ENCODE measurements at places on chromosomes 6 and 20.
A peak's percentile ranks its signal among the peaks of the same experiment; 100 is the strongest.

- no peak for DNase-seq
Measured at GRCh38 chr20:53498341-53498740, 95.3 kb downstream of the ZNF217 start.

- no peak for DNase-seq
Measured at GRCh38 chr20:63163596-63164483, 52.1 kb downstream of the YTHDF1 start.

- no peak for DNase-seq
Measured at GRCh38 chr20:53824779-53825178, 231.1 kb upstream of the ZNF217 start.

- no peak for DNase-seq
Measured at GRCh38 chr6:105874835-105875626, 211.1 kb upstream of the PRDM1 start.

- no peak for DNase-seq
Measured at GRCh38 chr6:28976677-28977076, 28.4 kb downstream of the ZNF311 start.

GRCh38 chr6:51706086-51706485, 381.3 kb downstream of the PKHD1 start:
- no peak for DNase-seq

GRCh38 chr20:6686171-6686570, 81.3 kb upstream of the BMP2 start:
- peak; percentile 31 for DNase-seq

DNA sequence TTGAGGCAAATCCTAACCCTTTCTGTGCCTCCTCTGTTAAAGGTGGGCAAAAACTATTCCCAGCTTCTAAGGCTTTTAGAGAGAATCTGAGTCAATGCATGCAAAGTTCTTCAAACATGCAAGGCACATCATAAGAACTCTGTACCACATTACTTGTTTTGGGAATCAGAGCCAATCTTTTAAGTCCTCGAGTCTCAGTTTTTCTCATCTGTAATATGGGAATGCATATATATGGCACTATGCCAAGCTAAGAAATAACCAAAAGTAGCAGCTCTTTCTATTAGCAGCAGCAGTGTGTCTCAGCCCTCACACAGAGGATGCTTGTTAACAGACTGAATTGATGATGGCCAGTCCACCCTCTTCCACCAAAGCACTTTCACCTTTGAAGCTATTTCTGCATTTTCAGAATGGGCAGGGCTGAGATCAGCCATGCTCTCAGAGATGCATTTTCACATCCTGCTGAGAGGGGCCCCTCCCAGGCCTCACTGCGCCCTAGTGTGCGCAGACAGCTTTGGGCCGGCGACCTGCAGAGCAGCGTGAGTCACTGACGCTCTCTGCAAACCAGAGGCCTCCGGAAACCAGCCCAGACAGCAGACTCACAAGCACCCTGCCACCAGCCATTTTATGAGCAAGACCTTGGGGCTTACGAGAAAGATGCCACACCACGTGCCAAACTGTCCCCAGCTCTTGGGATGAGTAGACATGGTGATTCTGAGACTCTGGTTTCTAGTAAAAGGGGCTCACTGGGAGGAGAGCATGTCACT, 138.0 kb downstream of the NFATC2 start:
- no peak for DNase-seq

GRCh38 chr6:146594495-146594894, 4.3 kb upstream of the ADGB start:
- DNase-seq = peak; percentile 56

- peak; percentile 80 for DNase-seq
Measured at GRCh38 chr6:16316741-16317251, 78.4 kb downstream of the GMPR start.

DNA sequence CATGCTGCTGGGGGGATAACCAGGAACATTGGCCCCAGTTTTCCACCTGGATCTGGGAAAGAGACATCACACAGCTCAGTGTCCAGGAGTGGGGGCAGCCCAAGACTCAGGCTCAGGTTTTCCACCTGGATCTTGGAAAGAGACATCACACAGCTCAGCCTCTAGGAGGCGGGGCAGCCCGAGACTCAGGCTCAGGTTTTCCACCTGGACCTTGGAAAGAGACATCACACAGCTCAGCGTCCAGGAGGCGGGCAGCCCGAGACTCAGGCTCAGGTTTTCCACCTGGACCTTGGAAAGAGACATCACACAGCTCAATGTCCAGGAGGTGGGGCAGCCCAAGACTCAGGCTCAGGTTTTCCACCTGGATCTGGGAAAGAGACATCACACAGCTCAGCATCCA, 361.6 kb downstream of the THBS2 start:
- DNase-seq = no peak

DNA sequence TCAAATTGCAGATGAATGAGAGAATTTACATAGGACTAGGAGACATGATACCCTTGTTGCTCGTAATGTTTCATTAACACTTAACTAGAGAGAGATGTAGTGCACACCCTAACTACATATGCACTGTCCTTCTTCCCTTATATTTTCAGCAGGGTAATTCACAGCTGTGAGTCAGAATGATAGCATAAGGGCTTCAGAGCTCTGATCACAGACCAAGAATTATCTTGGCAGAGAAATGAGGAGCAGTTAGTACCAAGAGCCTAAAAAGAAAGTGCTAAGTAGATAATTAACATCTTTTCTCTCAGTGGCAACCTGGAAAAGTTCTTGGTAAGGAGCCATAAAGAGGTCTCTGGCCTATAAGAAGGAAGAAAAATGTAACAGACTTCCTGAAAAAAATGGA, 35.8 kb downstream of the GRIK2 start:
- no peak for DNase-seq

GRCh38 chr20:47346172-47346571, 10.3 kb downstream of the ZMYND8 start:
- no peak for DNase-seq

DNA sequence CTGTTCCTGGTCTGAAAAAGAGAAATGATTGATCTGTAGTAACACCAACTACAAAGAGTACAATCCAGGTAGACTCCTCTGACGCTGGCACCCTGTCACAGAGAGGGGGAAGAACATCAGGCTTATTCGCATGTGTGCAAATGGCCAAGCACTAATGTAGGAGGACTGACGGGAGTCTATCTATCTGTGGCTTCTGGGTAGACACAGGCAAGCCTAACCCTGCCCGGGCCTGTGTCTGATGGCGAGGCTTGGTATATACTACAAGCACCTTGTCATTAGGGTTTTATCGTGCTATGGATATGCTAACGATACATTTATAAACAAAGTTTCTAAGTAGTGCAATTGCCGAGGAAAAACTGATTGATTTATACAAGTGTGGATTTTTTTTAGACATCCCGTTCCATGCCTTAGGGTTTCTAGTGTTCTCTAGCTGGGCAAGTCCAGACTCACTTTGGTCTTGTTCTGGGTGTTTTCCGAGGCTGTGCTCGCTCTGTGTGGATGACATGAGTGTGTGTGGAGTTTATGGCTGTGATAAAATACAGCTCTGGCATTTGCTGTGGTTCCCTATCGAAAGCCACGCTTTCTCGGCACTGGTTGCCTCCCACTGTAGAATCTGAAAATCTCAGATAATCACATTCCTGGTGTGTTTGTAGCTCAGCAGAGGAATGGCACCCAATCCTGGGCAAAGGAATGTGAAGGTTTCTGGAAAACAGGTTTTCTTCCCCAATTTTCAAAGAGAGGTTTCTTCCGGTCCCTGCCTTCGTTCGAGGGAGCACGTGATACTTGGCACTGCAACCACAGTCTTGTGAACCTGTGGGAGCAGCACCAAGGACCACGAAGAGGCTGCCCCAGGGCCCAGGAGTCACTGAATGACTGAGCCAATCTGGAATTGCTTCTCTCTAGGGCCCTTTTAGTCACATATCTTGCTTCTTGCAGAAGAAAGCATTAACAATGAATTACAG, 67.5 kb upstream of the EDN1 start:
- DNase-seq = no peak

GRCh38 chr20:61499859-61500554, 247.9 kb downstream of the CDH4 start:
- DNase-seq = no peak

- no peak for DNase-seq
Measured at GRCh38 chr20:32019156-32019510, 8.9 kb downstream of the CCM2L start.

- DNase-seq = peak; percentile 51
Measured at GRCh38 chr20:4161401-4162251, 146.3 kb upstream of the RNF24 start.

DNA sequence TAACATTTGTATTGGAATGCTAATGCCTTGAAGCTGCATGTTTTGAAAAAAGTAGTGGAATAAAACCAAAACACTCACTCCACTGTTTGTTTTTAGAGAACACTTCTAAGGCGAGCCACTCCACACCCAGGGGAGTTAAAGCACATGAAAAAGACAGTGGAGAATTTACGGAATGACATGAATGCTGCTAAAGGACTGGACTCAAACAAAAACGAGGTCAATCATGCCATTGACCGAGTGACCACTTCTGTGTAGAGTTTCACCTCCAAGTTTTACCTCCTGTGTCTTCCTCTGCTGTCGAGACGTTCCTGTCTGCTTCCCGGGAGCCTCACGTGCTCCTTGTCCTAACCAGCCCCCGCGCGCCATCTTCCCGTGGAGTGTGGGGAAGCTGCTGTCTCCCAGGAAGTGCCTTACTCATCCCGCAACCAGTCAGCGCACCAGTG, 127.8 kb downstream of the LRRC1 start:
- DNase-seq = no peak

DNA sequence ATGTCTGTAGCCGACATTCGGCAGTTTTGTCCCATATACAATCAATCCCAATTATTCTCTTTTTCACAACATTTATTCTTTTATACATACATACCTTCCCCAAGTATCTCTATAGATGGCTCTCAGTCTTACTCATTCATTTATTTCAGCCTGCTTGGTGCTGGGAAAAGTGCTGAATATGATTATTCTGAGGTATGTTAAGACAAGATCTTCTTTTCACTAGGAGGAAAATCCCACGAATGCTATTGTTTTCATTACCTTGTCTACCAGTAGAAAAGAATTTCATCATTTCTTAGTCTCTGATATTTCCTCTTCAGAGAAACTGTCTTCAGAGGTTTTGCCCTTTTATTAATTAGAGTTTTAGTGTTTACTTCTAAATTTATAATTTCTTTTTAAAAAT, 13.7 kb upstream of the BPIFA3 start:
- DNase-seq = no peak

DNA sequence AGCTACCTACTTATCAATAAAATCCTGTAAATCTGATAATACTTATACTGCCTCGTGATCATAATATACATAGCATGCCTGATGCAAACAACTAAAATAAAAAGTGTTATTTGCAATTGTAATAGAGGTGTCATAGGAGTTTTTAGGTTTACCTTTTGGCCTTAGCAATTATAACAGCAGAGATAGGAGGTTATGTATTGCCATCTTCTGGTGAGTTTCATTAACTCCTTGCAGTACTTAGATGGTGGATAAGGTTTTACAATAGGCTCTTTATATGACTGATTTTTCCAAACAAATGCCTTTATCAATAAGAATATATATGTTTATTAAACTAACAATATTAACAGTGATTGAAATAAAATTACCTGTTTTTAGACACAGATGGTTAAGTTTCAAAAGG, 27.8 kb upstream of the MYCT1 start:
- peak; percentile 59 for DNase-seq
